ENCODE measurements at places on chromosomes 11 and 22. TPM values are rescaled to one million over a fixed set of nuclear protein-coding genes. Genes with fewer than 3 reads are reported as not detected.

DNA sequence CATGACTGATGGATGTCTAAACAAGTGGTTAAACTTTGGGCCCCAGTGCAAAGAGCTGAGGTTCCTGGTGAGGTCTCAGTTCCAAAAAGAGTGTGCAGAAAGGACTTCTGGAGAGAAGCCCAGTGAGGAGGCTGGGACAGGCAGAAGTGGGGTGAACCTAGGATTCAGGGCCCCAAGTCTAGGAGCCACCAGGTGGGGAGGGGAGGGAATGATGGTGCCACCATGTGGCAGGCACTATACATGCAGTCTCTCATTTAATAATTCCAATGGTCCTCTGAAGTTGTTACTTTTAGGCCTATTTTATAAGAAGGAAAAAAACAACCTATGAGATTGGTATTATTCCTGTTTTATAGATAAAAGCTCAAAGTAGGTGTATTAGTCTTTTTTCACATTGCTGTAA, 102.0 kb downstream of the INSC start:
- no peak for DNase-seq

APOA4 gene
- total RNA-seq, result 0.40 TPM

GRCh38 chr11:8373519-8374432, 110.1 kb upstream of the LMO1 start:
- DNase-seq, result no peak

DNA sequence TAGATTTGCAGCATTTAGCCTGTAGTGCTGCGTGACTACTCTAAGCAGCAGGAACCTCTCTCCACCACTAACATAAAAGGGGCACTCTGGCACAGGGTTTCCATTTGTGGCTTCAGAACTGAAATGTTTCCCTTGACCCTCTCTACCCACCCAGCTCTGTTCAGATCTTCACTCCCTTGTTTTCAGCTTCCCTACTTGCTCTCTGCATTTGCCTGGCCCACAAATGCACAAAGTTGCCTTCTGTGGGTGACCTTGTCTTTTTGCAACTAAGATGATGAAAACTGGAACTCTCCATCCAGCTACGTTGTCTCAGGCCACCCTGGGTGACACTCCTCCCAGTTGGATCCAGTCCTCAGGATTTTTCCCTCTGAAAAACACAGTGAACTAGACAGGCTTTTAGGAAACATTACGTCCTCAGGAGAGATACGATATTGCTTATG, 19.8 kb upstream of the PSMA1 start:
- no peak for DNase-seq

DNA sequence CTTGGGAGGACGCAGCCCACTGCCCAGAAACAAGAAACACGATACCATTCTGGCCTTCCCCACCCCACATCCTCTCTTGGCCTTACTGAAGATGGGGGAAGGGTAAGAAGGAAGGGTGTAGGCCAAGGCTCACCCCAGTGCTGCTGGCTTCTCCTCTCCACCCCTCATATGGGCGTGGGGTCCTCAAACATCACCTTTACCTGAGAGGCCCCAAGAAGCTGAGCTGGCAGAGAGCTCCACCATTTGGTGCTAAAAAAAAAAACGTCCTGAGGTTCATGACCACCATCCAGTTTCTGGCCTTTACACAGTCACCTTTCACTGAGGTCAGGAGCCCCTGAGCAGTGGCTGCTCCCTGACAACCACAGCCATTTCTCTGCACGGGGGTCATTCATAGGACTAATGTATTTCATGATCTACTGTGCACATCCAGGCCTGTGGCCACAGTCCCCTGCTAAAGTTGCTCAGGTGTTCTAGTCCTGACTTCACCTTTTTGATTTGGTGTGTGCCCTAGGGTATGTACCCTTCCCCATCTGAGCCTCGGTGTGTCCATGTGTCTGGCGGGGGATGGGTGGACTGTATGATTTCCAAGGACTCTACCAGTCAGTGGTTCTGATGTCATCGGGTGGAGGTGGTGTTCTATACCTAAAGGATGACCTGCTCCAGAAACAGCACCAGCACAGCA, 15.1 kb downstream of the RHOG start:
- no peak for DNase-seq

- no peak for DNase-seq
Measured at GRCh38 chr22:35684270-35684700, 33.4 kb upstream of the APOL5 start.

DNA sequence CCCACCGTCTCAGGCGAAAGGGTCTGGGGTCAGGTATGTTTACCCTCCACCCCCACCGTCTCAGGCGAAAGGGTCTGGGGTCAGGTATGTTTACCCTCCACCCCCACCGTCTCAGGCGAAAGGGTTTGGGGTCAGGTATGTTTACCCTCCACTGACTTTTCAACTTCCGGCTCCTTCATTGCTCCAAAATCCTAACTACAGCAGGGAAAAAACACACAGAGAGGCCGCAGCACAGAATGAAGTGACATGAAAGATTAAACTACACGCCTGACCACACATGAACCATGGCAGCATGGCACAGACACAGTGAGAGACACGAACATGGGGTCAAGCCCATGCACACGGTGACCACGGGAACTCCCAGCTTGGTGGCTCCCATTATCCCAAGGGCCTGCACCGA, 634.9 kb upstream of the B3GAT1 start:
- no peak for DNase-seq

GRCh38 chr11:32829680-32830412, at the start of gene PRRG4:
PRRG4 (plus strand) TSS chr11:32829927; CDS start chr11:32830530, 603 bp downstream.
- no peak for DNase-seq
